Bronchial epithelial cell (primary cell): ENCODE measurements at places on chromosomes 6 and 20. TPM values are rescaled to one million over a fixed set of nuclear protein-coding genes. Genes with fewer than 3 reads are reported as not detected.

GRCh38 chr20:3502878-3503277 lies 32.1 kb downstream of the ATRN start:
- no peak for DNase-seq

DNA sequence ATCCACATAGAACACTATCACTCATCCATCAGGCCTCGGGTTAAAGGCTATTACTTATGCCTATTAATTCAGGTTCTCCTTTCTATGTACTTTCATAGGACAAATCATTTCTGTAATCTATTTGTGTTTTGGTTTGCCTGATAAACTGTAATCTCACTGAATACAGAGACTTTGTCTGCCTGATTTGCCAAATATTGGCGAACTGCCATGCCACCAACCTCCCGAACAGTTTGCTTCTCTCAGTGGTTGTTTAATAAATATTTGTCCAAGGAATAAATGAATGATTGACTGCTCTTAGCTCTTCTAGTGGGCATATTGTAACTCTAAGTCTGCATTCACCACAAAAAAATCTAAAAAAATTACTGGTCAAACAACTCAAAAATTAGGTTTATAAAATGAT lies 170.1 kb upstream of the ZFP64 start:
- DNase-seq, result no peak

GRCh38 chr6:170452767-170453545 lies 100.2 kb downstream of the PSMB1 start:
- DNase-seq, result no peak

- DNase-seq, result no peak
Measured at GRCh38 chr6:130713144-130713543, 114.1 kb upstream of the SMLR1 start.

- DNase-seq, result no peak
Measured at GRCh38 chr6:141282263-141282662, 850.5 kb upstream of the GJE1 start.

The ZNF337 gene
- 18.2 and 18.4 TPM in 2 replicates for total RNA-seq

The GSTA3 gene
- not detected in 2 replicates for total RNA-seq
